ENCODE measurements at places on chromosomes 11 and 22.

DNA sequence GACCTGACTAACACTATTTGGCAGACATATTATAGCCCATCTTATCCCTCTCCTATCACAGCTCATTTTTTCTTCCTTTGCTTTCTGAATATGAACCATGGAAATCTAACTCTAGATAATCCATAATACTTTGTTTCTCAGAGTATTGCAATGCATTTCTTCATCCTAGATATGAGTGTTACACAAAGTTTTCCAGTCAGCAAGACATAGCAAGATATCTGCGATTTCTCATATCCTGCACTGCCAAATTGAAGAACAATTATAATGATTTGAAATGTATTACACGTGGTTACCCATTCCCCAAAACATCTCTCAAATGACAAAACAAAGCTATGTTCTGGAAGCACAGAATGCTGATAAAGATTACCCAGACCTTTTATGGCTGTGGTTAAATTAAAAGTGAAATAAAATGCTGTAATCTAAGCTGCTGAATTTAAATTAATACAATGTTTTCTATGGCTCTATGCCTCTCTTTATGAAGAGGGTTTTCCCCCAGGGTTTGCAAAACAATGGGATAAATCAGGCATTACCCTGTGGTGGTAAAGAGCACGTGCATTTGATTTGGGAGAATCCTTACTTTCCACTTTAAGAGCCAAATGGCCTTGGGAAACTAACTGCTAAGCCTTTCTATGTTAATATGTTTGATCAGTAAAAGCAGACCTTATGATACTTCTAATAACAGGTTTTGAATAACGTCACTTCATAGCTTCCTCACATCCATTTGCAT lies 1291.0 kb upstream of the CNTN5 start:
- no peak for DNase-seq

DNA sequence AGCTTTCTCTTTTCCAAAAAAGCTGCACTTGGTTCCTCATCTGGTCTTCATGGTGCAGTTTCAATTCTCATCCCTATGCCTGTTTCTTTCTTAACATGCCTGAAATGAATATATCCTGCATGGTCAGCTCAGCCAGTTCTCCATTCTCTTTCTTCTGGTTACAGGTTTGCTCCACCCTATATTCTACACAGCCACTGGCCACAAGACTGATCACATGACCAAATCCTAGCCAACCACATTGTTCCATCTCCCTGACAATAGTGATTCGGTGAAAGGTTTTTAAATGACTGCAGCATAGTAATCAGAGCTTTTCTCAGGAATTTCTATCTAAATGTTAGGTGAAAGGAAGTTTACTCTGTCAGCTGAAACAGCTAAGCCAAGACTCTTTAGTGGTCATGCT lies 891.4 kb downstream of the METTL15 start:
- no peak for DNase-seq

DNA sequence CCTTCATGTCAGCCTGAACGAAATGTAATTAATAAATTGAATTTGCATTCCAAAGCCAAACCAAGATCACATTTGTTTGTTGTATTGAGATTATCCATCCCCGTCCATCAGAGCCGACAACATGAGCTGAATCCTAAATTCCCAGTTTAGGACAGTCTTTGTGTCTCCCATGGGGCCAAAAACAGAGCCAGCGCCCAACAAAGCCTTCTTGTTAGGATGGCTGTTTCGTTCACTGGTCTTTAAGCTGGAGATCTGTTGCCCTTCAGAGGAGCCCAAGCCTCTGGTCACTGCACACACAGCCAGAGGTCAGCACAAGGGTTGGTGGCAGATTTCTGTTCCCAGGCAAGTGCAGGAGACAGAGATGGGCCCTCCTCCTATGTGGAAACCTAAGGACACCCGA lies 25.8 kb downstream of the DSCAML1 start:
- no peak for DNase-seq

- DNase-seq: no peak
These were observed 3.6 kb downstream of the TRABD start for GRCh38 chr22:50189184-50189848.

DNA sequence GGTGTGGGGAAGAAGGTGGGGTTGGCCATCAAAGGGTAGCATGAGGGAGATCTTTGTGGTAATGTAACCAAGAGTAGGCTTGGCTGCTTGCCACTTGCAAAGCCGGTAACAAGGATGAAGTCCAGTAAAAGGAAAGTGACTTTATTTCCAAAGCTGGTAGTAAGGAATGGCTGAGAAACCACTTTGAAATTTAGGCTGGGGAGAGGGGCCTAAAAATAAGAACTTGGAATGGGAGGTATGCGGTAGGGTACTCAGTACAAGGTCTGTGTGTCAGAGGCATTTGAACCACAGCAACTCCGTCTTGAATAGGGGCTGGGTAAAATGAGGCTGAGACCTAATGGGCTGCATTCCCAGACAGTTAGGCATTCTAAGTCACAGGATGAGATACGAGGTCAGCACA lies 216.0 kb upstream of the ISX start:
- no peak for DNase-seq

GRCh38 chr11:34178209-34178821 lies 72.9 kb downstream of the NAT10 start:
- no peak for DNase-seq

GRCh38 chr11:16261836-16262644 lies 94.3 kb downstream of the SOX6 start:
- no peak for DNase-seq

- DNase-seq: no peak
These were observed 96.1 kb upstream of the CD44 start for GRCh38 chr11:35042913-35043312.

DNA sequence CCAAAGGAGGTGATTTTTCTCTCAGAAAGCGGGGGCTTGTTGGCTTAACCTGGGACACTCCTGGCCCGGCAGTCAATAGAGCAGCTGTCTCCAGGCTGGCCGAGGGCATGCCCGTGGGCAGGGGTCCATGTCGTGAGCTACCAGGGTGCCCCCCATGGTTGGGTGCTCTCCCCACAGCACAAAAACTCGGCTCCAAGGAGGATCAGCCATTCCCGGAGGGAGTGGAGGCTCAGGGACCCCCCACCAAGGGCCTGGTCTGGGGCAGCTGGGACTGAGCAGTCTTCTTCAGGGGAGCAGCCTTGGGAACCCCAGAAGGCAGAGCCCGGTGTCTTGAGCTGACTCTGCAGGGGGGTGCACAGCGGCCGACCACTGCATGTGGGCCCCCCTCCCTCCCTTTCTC lies 20.8 kb upstream of the TH start:
- no peak for DNase-seq

- no peak for DNase-seq
These were observed 61.5 kb downstream of the PRSS23 start for GRCh38 chr11:86861810-86862209.

DNA sequence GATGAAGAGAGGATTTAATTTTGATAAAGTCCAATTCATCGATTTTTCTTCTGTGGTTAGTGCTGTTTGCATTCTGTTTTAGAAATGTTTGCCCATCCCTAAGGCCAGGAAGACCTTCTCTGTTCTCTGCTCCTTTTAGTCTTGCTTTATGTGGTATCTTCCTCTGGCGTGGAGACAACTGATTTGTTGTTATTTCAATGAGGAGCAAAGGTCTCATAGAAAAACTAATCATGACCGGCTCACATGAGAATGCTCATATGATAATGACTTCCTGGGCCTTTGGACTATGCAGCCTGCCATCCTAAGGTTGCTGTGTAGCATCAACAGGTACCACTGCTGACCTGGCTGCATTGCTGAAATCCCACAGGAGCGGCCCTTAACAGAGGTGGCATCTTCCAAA lies 19.8 kb downstream of the SCGB1A1 start:
- DNase-seq: no peak

GRCh38 chr11:61887839-61888494 lies 3.4 kb downstream of the FADS3 start:
- no peak for DNase-seq

- no peak for DNase-seq
These were observed 23.7 kb upstream of the BID start for GRCh38 chr22:17797721-17798559.

DNA sequence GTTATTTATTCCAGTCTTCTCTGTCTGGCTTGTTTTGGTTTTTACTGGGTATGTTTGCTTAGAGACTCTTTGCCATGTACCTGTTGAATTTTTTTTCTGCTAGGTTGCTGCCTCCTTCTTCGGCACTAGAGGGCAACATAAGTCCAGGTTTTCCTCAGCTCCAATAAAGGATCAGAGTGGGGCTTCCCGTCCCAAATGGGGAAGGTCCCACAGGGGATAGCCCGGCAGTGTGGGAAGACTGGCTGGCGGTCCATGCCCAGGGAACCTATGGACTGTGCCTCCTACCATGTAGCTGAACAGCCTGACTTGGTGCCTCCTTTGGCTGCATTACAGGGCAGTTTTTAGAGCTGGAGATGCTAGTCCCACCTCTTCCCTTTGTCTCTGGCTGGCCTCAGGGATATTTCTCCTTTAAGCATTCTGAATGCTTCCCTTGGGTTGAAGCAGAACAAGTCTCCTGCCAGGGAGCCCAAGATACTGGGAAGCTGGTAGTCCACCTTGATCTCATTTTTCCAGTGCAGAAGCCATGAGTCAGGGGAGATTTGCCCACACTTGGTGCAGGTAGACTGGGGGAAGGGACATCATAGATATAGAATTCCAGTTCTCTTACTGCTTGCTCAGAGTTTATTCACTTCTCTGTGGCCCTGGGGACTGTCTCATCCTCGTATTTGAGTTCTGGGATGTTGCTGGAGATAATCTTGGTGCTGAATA lies 60.2 kb downstream of the BRD1 start:
- DNase-seq: peak; percentile 33

- DNase-seq: peak; percentile 69
These were observed 262.5 kb downstream of the DCDC1 start for GRCh38 chr11:31106968-31107576.

DNA sequence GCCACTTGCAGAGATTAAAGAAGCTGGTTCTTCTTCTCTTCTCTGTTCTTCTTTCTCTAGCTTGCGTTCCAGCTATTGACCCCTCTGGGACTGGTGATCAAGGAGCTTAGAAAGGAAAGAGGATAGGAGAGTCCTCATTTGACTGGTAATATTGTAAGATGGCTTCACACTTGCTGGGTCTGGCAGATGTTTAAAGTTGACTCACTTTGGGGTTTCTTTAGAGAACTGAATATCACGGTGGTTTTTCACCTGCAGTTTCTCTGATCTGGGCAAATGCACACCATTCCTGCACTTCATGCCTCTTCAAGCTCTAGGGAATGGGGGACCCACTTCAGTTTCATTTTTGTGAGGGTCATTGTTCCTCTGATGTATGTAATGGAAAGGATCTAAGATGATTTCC lies 41.8 kb upstream of the DEUP1 start:
- no peak for DNase-seq

- no peak for DNase-seq
These were observed 1.6 kb downstream of the PPP2R1B start for GRCh38 chr11:111764621-111765020.

GRCh38 chr11:83459798-83460197 lies 173.6 kb upstream of the CCDC90B start:
- DNase-seq: no peak

GRCh38 chr11:26510756-26511155 lies 61.3 kb downstream of the MUC15 start:
- no peak for DNase-seq

DNA sequence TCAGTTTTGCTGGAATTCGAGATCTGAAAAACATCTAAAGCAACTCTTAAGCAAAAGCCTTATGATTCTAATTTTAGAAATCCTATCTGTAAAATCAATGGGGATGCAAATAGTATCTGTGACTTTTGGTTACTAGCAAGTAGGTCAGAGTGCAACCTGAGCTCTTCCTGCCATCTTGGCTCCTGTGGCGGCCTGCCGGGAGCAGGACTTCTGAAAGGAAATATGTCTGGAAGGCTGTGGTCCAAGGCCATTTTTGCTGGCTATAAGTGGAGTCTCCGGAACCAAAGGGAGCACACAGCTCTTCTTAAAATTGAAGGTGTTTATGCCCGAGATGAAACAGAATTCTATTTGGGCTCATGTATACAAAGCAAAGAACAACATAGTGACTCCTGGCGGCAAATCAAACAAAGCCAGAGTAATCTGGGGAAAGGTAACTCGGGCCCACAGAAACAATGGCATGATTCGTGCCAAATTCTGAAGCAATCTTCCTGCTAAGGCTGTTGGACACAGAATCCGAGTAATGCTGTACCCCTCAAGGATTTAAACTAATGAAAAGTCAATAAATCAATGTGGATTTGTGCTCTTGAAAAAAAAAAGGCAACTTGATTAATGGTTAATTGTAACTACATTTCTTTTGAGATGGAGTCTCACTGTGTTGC lies 1.7 kb downstream of the SAMM50 start:
- DNase-seq: no peak

- DNase-seq: no peak
These were observed 1021.4 kb upstream of the TENM4 start for GRCh38 chr11:80462211-80462610.

DNA sequence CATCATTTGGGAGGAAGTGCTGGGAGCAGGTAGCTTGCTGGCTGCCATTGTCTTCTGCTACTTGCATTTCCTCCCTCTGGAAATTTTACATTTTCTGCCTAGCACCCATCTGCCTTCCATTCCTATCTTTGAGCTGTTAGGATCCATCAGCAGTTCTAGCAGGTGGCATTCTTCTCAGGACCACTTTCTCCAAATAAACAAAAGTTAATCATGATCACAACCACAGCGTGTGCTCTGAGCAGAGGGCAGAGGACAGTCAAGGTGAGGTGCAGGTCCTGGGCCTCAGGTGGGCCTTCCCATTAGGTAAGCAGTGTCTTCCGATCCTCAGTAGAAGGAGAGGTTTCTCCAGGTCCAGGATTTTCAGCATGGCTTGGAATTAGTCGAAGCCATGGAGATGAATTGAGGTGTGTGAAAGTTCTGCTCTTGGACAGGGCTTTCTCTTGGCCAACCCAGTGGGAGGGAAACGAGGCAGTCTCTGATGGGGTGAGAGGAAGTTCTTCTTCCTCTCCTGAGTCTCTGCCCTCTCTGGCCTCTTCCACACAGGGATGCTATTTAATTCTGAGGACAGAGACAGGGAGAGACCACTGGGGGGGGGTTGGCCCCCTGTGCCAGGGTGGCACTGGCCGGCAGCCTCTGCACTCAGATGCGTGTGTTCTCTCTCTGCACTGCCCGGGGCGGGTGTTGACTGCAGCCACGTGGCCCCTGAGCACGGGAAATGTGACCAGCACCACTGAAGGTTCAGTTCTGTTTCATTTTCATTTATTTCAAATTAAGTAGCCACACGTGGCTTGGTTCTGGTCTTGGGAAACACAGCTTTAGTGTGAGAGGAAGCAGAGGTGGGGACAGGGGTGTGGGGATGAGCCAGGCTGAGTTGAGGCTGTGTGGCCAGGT lies 170.8 kb downstream of the TBC1D22A start:
- DNase-seq: no peak

DNA sequence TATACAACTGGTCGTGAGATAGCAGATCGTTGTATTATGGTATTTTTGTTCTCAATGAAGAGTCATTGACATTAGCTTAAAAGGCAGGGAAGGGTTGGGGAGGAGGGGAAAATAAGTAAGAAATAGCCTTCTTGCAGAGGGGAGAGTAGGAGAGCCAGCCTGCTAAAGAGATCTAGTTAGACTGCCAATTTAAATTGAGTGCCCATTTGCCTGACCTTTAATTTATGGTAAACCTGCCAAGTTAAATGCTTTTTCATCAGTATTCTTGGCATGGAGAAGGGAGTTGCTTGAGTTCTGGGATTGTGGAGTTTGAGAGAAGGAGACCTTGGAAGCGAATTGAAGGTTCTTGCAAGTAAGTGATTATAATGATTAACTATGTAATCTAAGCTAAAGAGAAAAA lies 89.0 kb downstream of the FAM83F start:
- DNase-seq: no peak

GRCh38 chr11:114773541-114774338 lies 95.4 kb downstream of the NXPE2 start:
- no peak for DNase-seq

GRCh38 chr11:66100272-66101065 lies 30.4 kb downstream of the PACS1 start:
- peak; percentile 82 for DNase-seq

Measured in activated CD8-positive, alpha-beta T cell treated with anti-CD3 and anti-CD28 coated beads for 36 hours (primary cell).